Femur (tissue), 1 donor: ENCODE measurements at places on chromosomes 12 and 14.

DNA sequence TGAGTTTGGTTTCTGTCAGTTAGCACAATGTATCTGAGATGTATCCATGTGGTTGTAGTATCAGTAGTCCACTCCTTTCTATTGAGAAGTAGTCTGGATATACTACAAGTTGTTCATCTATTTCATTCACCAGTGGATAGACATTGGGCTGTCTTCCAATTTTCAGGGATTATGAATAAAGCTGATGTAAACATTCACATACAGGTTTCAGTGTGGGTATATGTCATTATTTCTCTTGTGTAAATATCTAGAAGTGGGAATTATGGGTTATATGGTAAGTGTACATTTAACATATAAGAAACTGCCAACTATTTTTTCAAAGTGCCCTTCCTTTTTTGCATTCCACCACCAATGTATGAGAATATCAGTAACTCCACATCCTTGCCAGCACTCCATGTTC is 35.9 kb downstream of the PHLDA1 start:
- no peak for DNase-seq

- no peak for DNase-seq
Observed at GRCh38 chr14:90503582-90503981, 106.8 kb downstream of the CALM1 start.

DNA sequence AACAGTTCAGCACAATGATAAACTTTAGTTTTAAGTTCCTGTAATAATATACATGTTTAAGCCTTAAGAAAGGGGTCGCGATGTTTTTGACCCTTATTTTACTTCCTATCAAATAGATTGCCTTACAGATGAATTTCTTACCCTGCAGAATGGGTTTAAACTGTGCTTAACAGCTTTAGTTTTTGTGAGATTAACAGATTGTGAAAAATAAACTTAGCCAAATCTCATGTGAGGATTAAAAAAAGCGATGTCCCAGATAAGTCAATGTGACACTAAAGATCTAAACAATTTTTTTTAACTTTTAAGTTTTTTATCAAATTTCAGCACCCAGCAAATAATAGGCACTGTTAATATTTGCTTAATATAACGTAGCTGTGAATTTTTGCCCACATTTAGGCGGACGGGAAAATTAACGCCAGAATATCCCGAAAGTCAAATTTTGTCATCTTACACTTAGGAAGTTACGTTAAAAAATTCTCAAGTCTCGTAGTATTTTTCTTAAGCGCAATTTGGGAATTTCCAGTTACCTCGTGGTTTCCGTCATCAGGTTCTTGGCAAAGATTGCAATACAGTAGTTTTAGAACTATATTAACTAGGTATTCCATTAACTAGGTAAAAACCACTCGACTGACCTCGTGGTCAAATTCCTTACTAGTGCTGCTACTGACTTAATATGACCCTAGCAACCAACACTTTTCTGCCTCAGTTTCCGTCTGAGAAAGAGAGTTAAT is 1.2 kb downstream of the HNRNPC start:
- DNase-seq = no peak

DNA sequence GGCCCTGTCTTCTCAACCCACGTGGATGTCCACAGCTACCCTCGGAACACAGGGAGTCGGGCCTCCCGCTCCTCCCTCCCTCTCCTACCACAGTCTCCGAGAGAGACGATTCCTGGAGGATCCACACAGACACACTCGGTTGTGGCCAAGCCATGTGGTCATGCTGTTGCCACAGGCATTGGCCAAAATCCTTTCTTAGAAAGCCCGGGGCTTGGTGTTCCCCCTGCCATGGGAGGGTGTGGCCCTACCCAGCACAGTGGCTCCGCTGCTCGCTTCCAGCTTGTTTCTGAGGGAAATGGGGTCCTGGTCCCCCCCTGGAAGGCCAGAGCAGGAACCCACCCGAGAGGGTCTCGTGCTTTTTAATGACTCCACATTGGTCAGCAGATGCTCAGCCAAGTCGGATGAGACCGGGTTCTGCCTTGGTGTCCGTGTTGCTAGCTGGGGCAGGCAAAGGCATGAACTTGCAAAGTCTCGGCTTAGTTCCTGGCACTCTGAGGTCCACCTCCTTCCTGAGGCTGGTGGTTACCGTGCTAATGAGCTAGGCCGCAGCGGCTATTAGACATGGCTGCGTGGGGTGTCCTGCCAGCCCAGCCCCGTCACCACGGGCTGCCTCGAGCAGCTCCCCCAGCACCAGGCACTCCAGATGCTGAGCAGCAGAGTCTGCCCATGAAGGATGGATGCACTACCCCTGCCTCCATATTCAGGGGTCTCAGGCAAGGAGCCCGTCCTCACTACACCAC is 46.8 kb upstream of the MEG3 start:
- DNase-seq = no peak

DNA sequence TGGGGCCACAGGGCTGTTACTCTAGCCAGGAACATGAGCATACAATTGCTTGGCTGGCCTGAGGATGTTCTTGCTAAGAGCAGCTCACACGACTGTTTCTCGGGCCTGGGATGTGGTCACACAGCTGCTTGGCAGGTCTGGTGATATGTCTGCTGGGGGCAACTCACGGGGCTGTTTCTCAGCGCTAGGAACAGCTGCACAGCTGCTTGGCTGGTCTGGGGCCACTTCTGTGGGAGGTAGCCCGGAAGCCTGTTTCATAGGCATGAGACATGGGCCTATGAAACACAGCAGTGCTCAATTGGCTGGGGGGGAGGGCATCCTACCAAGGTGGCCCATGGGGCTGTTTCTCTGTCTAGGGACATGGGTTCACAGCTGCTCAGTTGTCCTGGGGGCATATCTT is 73.4 kb upstream of the DDHD1 start:
- peak; percentile 54 for DNase-seq
